Sciatic nerve (tissue), 2 donors: ENCODE measurements at places on chromosomes 16 and 17. TPM values are rescaled to one million over a fixed set of nuclear protein-coding genes. Genes with fewer than 3 reads are reported as not detected.

The MYH3 gene
- total RNA-seq: 4.3 TPM

The DNAH17 gene
- 0.40 TPM for total RNA-seq

The HBQ1 gene
- 3.2 TPM for total RNA-seq

The CHST4 gene
- total RNA-seq: not detected

The GP1BA gene
- total RNA-seq: not detected

The CALB2 gene
- total RNA-seq: 2.8 TPM

The TBC1D3C gene
- total RNA-seq: not detected

The CHST6 gene
- 0.58 TPM for total RNA-seq

The CHRNE gene
- total RNA-seq: 2.3 TPM

The NOL11 gene
- 37.0 TPM for total RNA-seq

The HES7 gene
- 1.1 TPM for total RNA-seq

The NKD1 gene
- total RNA-seq: 37.0 TPM

The LPCAT2 gene
- 54.0 TPM for total RNA-seq

The TPSB2 gene
- total RNA-seq: 18.5 TPM

The MYH13 gene
- not detected for total RNA-seq

The CNTNAP4 gene
- total RNA-seq: 0.76 TPM

The BICDL2 gene
- total RNA-seq: 0.22 TPM

GRCh38 chr17:81022344-81022676, 12.6 kb upstream of the BAIAP2 start:
- no peak for DNase-seq

GRCh38 chr17:69067274-69068047, 6.7 kb upstream of the ABCA9 start:
- no peak for DNase-seq

- no peak for DNase-seq
Observed at GRCh38 chr17:58873926-58874325, 118.3 kb downstream of the PPM1E start.

GRCh38 chr16:78679546-78679945, 580.1 kb downstream of the WWOX start:
- DNase-seq: no peak

DNA sequence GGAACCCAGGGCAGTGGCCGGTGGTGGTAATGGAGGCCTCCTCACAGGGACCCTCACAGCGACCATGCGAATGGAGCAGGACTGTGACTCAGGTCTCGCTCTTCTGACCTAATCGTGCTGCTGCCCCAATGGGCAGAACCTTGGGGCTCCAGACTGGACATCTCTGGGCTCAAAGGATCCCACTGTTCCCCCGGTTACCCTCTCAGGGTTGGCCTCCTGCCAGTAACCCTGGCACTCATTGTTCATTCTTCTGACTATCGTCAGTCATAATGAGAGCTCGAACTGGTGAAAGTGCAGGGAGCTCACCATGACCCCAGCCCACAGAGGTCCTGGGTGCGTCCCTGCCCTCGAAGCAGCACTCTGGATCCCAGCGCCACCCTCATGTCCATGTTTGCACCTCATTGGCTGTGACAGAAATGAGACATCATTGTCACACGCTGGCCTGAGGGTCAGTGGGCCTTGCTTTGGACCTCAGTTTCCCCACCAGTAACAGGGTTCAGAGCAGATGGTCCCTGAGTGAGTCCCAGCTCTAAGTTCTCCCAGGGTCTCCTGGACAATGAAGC, 4.0 kb upstream of the NPRL3 start:
- DNase-seq: no peak

DNA sequence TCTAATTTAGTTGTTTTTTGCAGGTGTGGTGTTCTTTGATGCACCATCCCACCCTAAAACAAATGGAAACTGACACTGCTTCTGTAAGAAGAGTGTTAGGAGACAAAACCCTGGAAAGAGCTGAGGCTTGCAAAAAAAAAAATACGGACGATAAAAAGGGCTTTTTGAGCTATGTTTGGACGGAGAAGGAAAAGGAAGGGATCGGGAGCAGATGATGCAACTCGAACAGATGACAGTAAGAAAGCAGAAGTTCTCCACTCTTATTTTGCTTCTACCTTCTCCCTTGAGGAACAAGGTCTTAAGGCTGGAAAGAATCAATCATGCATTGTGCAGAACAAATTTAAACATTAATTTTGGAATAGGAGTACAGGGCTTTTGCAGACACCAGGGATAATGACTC, 136.7 kb downstream of the MAF start:
- DNase-seq: no peak

GRCh38 chr17:73155410-73156165, 9.2 kb upstream of the SSTR2 start:
- no peak for DNase-seq

DNA sequence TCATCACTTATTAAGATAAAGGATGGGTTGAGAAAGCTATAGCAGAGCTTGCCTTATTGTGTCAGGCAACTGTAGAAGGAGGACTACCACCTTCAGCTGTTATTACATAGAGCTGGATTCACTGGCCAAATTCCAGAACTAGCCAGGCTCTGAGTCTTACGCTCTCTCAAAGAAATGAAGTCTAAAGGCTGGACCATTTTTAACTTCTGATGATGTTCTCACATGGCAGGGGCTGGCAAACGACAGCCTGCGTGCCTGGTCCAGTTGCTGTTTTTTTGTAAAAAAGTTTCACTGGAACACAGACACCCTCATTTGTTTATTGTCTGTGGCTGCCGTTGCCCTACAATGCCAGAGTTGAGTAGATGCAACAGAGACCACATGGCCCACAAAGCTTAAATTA, 21.2 kb downstream of the TRAF4 start:
- DNase-seq: no peak

- peak; percentile 83 for DNase-seq
Observed at GRCh38 chr17:19447085-19447583, 36.1 kb downstream of the RNF112 start.

- DNase-seq: no peak
Observed at GRCh38 chr17:50630524-50631194, 4.0 kb upstream of the ABCC3 start.

DNA sequence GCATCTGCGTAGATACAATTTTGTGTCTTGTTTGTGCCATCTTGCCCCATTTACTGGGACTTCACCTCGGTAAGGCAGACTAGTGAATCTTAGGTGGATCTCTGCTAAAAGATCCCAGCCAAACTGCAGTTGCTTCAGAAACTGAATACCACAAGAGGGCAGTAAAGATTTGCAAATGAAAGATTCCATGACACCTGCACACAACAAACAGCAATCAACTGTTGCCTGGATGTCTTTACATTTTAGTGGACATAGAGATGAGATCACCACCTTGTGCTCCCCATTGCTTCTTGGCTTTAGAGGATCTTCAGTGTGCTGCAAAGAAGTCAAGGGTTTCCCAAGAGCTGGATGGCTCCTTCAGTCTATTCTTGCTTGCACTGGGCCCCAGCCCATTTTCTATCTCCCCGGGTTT, 119.2 kb upstream of the CACNG5 start:
- DNase-seq: no peak

- DNase-seq: no peak
Observed at GRCh38 chr16:13101828-13102227, 200.4 kb downstream of the SHISA9 start.

- DNase-seq: peak; percentile 76
Observed at GRCh38 chr17:8155996-8156245, 3.7 kb upstream of the PER1 start.

DNA sequence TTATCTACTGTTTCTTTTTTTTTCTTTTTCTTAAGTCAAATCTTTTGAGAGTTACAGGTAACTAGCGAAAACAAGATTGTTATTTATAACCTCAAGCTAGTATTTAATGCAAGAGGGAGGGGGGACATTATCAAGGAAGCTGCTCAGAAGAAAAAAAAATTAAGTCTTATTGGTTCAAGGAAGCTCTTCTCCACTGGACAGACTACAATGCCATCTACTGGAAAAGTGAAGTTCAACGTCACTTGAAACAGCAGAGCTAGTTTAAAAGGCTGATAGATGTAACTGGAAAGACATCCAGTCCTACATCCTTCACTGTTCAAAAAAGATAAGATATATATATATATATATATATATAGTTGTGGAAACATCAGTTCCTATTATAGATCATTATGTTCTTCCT, 418.0 kb upstream of the PSMD7 start:
- no peak for DNase-seq

GRCh38 chr17:62970610-62971009, 4.6 kb downstream of the TANC2 start:
- DNase-seq: no peak

- no peak for DNase-seq
Observed at GRCh38 chr16:49851468-49851787, 4.5 kb downstream of the ZNF423 start.

DNA sequence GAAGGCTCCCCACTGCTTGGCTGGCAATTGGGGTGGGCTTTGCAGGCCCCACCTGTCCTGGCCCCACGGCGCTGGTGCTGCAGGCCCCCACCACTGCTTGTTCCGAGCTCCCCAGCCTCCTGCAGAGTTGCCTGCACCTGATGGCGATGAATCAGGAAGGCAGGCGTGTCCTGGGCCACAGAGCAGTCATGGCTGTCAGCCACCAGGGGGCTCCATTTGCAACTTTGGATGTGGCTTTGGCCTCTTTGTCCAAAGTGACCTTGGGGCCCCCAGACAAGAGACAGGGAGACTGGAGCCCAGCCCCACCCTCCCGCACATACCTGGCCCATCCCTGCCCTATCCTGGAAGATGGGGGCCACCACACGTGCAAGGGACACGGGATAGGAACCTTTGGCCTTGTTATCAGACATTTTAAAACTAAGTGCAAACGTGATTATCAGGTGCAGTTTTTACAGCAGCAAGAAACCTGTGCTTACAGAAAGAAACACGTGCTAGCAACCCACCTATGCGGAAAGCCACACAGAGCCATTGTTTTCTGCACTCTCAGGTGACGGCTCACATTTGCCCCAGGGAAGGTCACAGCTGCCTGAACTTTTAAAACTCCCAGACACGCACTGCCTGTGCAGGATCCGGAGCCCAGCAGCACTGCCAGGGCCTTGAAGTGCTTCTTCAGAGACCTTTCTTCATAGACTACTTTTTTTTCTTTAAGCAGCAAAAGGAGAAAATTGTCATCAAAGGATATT, at the start of gene DNASE1:
DNASE1 (plus strand) TSS at position 443 of the 743 bp plus-strand sequence. CDS start 683 bp downstream, outside the sequence.
- peak; percentile 75 for DNase-seq

DNA sequence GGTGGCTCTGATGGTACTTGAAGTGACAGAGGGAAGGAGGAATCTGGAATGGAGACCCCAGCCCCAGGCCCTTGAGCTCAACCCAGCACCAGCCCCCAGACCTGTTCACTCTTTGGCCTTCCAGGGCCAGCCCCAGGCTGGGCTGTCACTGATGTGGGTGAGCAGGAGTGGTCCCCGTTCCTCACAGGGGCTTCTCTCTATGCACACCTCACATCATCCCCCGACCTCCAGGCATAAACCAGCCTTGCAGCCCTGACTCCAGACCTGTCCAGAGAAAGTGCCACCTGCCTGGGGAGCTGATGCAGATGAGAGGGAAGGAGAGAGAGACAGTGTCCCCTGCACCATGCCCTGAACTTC, 182.6 kb upstream of the SDK2 start:
- no peak for DNase-seq

GRCh38 chr16:19011169-19011731, 27.5 kb downstream of the TMC7 start:
- DNase-seq: no peak

DNA sequence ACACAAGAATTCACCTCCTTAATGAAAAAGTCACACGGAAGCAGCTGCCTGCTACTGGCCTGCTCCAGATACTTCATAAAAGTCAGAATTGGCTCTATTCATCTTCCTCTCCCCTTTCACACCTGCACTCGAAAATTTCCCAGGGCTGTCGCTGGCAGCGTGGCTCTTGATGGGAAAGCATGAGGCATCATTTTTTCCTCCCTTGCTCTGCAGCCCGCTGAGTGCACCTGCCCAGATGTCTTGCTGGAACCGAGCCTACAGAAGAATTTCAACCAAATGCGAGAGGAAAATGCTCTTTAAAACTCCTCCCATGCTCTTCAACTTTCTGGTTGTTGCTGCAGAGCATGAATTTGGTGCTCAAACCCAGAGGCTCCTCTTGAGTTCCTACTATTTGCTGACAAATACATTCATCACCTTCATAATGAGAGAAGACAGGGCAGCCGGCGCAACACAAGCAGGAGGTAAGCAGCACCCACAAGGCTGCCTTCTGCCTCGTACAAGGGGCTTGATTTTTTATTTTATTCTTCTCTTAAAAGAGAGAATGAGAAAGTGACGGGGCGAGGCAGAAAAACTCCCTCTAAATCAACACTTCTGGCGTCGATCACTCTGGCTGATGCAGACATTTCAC, 146.8 kb downstream of the ZFHX3 start:
- DNase-seq: no peak
